ENCODE measurements at places on chromosomes 6 and 20. TPM values are rescaled to one million over a fixed set of nuclear protein-coding genes. Genes with fewer than 3 reads are reported as not detected.

GRCh38 chr6:51472745-51473487 is 614.5 kb downstream of the PKHD1 start:
- H3K27ac ChIP-seq, result no peak overlapping the region
- no peaks in the 10 kb centered on the region for H3K4me1 ChIP-seq
- no peaks in the 10 kb centered on the region for H3K36me3 ChIP-seq

DNA sequence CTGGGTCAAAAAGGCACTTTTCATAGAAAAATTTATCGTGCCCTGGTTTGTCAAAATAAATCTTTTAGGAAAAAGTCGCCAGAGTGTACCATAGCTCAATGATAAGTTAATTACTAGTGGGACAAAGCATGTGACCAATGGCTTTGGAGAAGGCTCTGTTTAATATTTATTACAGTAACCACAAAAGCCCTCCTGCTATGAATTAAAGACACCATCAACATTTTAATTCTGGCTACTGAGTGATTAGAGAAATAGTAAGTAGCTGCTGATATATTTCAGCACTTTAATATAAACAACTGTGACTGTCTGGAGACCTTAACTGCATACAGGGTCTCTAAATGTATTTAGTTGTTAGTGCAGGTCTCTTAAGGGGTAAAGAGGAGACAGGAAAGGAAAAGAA is 38.3 kb downstream of the KIF13A start:
- no peak overlapping the region for H3K27ac ChIP-seq
- no peak overlapping the region for H3K4me3 ChIP-seq
- no peak for DNase-seq
- no peaks in the 10 kb centered on the region for H3K27me3 ChIP-seq
- peaks cover 12% of the 10 kb centered on the region for H3K4me1 ChIP-seq

- DNase-seq, result no peak
- no peak overlapping the region for H3K27ac ChIP-seq
- no peaks in the 10 kb centered on the region for H3K27me3 ChIP-seq
- no peak overlapping the region for H3K4me3 ChIP-seq
- H3K4me1 ChIP-seq, result peaks cover 5% of the 10 kb centered on the region
- H3K36me3 ChIP-seq, result no peaks in the 10 kb centered on the region
These were observed 30.5 kb downstream of the SLC9A8 start for GRCh38 chr20:49843139-49843538.

GRCh38 chr6:30845183-30845582 is 39.1 kb upstream of the DDR1 start:
- DNase-seq, result no peak
- H3K4me3 ChIP-seq, result no peak overlapping the region
- peaks cover 19% of the 10 kb centered on the region for H3K4me1 ChIP-seq
- no peak overlapping the region for H3K27ac ChIP-seq
- no peaks in the 10 kb centered on the region for H3K27me3 ChIP-seq
- H3K36me3 ChIP-seq, result no peaks in the 10 kb centered on the region

DNA sequence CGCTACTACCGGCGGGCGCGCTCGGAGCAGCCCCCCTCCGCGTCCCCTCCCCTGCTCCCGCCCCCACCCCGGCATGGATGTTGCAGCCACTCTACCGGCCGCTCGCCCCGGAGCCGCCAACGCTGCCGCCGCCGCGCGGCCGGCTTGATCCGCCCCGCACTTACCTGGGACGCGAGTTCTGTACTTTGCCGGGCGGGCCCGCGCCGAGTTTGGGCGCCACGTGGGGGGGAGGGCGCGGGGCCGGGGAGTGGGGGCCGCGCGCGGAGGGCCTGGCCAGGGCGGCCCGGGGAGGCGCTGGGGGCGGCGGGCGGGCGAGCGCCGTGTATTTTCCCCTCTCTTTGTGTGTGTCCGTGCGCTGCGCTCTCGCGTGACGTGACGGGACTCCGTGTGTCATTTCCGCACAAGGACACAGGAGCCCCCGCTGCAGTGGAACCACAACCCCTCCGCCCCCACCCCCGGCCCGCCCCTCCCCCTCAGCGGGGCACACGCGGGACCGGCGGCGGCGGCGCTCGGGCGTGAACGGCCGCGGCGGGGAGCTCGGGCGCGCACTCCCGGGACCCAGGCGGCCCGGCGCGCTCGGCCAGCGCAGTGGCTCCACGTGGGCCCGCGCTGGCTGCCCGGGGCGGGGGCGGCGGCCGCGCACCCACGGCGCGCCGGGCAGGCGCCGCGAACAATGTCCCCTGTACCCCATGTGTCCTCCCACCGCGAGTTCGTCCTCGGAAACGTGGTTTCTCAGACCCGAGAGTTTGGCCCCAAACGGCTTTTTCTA is at the start of gene BEND3:
Gene BEND3, minus strand, starts transcription at position 590 of the 769 bp plus-strand sequence. CDS start 16,230 bp downstream, outside the sequence.
- peak; percentile 52 for DNase-seq
- peak within 1 kb of the TSS; percentile 94 for H3K4me3 ChIP-seq
- H3K27ac ChIP-seq, result peak within 1 kb of the TSS; percentile 62

- no peaks in the 10 kb centered on the region for H3K36me3 ChIP-seq
- DNase-seq, result no peak
- no peaks in the 10 kb centered on the region for H3K4me1 ChIP-seq
- no peak overlapping the region for H3K4me3 ChIP-seq
- no peaks in the 10 kb centered on the region for H3K27me3 ChIP-seq
- H3K27ac ChIP-seq, result no peak overlapping the region
These were observed 532.5 kb downstream of the KIF16B start for GRCh38 chr20:16040742-16041141.

DNA sequence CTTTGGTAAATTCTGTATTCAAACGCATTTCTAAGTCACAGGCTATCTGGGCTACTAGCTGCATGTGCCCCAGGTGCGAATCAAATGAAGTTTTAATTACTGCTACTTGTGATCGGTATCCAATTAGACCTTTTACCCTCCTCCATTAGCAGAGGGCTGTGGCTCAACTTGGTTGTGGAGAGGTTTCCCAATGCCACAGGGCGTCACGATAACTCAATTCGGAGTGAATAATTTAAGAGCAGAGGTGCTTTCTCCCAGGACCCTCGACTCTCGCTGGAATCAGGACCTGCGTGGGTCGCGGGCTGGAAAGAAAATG is 640 bp downstream of the SAYSD1 start:
- H3K4me3 ChIP-seq, result peak overlapping the region; percentile 51
- H3K36me3 ChIP-seq, result no peaks in the 10 kb centered on the region
- no peak overlapping the region for H3K27ac ChIP-seq

DNA sequence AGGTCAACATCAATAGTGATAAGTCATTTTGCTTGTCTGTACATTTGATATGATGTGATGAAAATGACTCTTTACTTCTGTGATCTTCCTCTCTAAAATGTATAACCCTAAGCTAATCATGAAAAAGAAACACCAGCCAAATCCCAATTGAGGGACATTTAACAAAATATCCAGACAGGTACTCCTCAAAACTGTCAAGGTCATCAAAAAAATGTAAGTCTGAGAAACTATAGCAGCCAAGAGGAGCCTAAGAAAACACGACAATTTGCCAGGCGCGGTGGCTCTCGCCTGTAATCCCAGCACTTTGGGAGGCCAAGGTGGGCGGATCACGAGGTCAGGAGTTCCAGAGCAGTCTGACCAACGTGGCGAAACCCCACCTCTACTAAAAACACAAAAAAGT is 708.5 kb upstream of the ID4 start:
- no peaks in the 10 kb centered on the region for H3K27me3 ChIP-seq
- no peaks in the 10 kb centered on the region for H3K36me3 ChIP-seq
- no peaks in the 10 kb centered on the region for H3K4me1 ChIP-seq
- DNase-seq, result no peak
- no peak overlapping the region for H3K4me3 ChIP-seq

- no peak overlapping the region for H3K27ac ChIP-seq
- peaks cover 10% of the 10 kb centered on the region for H3K4me1 ChIP-seq
- no peak overlapping the region for H3K4me3 ChIP-seq
- no peaks in the 10 kb centered on the region for H3K27me3 ChIP-seq
- H3K36me3 ChIP-seq, result no peaks in the 10 kb centered on the region
- no peak for DNase-seq
These were observed 47.2 kb upstream of the FAM50B start for GRCh38 chr6:3801960-3802359.

DNA sequence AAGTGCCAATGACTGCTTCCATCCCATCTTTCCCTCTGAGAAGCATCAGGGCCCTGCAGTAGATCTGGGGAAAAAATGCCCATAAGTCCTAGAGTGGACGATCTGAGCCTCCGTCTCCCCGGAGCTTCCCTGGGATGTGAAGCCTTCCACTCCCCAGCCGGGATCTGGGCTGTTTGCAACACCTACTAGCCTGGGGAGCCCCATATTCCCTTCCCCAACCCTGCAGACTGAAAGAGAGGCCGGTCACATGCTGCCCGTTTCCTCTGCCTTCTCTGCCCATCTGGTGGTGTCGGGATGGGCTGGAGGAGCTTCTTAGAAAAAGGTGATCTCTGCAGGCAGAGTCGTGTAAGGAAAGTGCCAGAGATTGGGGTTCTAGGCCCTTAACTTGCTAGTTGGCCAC is 1.1 kb downstream of the SNPH start:
- DNase-seq, result no peak
- H3K27ac ChIP-seq, result no peak overlapping the region
- peaks cover 3% of the 10 kb centered on the region for H3K27me3 ChIP-seq

- no peaks in the 10 kb centered on the region for H3K36me3 ChIP-seq
- H3K27ac ChIP-seq, result no peak overlapping the region
- H3K4me3 ChIP-seq, result no peak overlapping the region
These were observed 302.9 kb downstream of the PTPRT start for GRCh38 chr20:42886801-42887200.

GRCh38 chr20:53622247-53623133 is 28.9 kb upstream of the ZNF217 start:
- H3K4me3 ChIP-seq, result no peak overlapping the region
- peak overlapping the region; percentile 95 for H3K27ac ChIP-seq
- peaks cover 48% of the 10 kb centered on the region for H3K4me1 ChIP-seq
- DNase-seq, result no peak

DNA sequence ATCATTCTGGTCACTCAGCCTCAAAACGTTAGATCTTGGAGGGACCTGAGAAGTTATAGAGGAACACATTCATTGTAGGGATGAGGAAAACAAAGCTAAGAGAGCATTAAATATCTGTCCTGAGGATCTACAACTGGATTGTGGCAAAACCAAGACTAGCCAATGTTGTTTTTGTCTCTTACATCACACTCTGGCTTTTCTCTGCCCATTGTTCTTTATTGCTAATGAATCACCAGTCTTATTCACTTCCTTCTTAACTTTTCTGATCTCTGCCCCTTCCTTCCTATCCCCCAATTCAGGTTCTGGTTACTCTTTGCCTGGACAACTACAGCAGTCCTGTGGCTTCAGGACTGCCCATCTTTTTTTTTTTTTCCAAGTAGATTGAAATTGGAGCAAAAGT is 57.0 kb upstream of the PREP start:
- no peaks in the 10 kb centered on the region for H3K36me3 ChIP-seq
- H3K4me3 ChIP-seq, result no peak overlapping the region
- no peaks in the 10 kb centered on the region for H3K27me3 ChIP-seq
- H3K4me1 ChIP-seq, result no peaks in the 10 kb centered on the region
- H3K27ac ChIP-seq, result no peak overlapping the region

- H3K4me1 ChIP-seq, result peaks cover 6% of the 10 kb centered on the region
- H3K4me3 ChIP-seq, result no peak overlapping the region
- DNase-seq, result no peak
- H3K27ac ChIP-seq, result peak overlapping the region; percentile 93
These were observed 89.0 kb upstream of the EPB41L1 start for GRCh38 chr20:36065427-36065998.

DNA sequence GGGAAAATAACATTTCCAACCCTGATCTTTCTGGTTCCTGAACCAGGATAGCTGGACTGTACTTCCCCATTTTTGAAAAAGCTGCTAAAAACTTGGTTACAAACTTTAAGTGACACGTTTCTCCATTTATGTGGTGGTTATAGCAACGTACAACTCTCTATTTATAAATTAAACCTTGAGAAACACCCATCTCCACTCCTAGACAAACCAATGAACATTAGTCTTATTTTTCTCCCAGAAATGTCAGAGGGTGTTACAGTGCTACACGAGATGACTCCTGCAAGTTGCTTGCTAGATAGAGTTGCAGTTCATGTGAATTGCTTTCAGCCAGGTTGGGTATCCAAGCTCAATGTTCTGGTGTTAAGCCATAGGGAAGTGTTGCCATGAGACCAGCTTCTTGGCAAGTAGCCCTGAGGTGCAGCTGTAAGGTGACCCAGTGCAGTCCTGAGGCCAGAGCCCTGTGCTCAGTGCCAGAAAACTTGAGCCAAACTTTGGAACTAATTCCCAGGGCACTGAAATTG is 51.3 kb upstream of the REV3L start:
- H3K36me3 ChIP-seq, result no peaks in the 10 kb centered on the region
- peak overlapping the region; percentile 29 for H3K27ac ChIP-seq
- H3K27me3 ChIP-seq, result no peaks in the 10 kb centered on the region
- peak; percentile 70 for DNase-seq

- DNase-seq, result no peak
- H3K27ac ChIP-seq, result no peak overlapping the region
- no peak overlapping the region for H3K4me3 ChIP-seq
- no peaks in the 10 kb centered on the region for H3K36me3 ChIP-seq
These were observed 217.7 kb upstream of the RIN2 start for GRCh38 chr20:19540392-19540791.

GRCh38 chr6:79808921-79809320 is 138.4 kb downstream of the ELOVL4 start:
- no peaks in the 10 kb centered on the region for H3K27me3 ChIP-seq
- no peaks in the 10 kb centered on the region for H3K36me3 ChIP-seq
- H3K27ac ChIP-seq, result no peak overlapping the region
- no peak overlapping the region for H3K4me3 ChIP-seq
- no peaks in the 10 kb centered on the region for H3K4me1 ChIP-seq
- DNase-seq, result no peak

GRCh38 chr6:84349542-84349941 is 122.1 kb upstream of the CEP162 start:
- no peak for DNase-seq
- H3K27me3 ChIP-seq, result no peaks in the 10 kb centered on the region
- no peaks in the 10 kb centered on the region for H3K4me1 ChIP-seq
- H3K27ac ChIP-seq, result no peak overlapping the region
- no peak overlapping the region for H3K4me3 ChIP-seq

DNA sequence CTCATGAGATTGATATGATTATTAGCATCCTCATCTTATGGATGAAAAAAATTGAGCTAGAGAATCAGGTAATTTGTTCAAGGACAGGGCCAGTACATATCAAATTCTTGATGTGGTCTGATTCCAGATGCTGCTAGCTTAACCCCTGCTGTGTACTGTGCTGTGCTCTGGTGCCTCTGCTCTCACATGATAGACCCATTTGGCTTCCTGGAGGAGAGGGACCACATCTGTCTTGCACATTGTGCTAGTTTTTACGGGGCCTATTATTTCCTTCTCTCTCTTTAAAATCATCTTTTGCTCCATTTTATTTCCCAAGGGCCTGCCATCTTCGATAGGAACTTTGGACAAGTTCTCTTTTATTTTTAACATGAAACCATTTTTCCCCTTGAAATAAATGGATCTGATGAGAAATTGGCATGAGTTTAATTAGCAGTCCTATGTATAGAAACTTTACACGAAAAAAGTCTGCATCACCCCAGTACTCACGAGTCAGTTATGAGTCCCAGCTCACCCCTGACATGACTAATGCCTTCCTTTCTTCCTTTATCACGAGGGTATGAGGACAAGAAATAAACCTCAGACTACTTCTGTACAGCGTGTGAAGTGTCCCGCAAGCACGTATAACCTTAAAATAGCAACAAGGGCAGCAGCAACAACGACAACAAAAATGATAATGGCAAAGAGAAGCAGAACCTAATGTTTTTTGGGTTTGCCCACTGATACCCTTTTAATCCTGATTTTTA is 26.5 kb downstream of the CD109 start:
- H3K27me3 ChIP-seq, result no peaks in the 10 kb centered on the region
- no peak overlapping the region for H3K4me3 ChIP-seq
- DNase-seq, result no peak
- no peaks in the 10 kb centered on the region for H3K36me3 ChIP-seq
- H3K4me1 ChIP-seq, result no peaks in the 10 kb centered on the region

FERMT1 gene
- total RNA-seq, result 56.3 TPM

ELOVL4 gene
- not detected for total RNA-seq

KCNK5 gene
- 2.3 TPM for total RNA-seq

SSTR4 gene
- not detected for total RNA-seq

CTCFL gene
- not detected for total RNA-seq

SPATA25 gene
- total RNA-seq, result 12.5 TPM

ANKEF1 gene
- total RNA-seq, result 7.2 TPM

SAMD5 gene
- total RNA-seq, result 0.72 TPM
